ENCODE measurements at places on chromosomes 12 and 14.

DNA sequence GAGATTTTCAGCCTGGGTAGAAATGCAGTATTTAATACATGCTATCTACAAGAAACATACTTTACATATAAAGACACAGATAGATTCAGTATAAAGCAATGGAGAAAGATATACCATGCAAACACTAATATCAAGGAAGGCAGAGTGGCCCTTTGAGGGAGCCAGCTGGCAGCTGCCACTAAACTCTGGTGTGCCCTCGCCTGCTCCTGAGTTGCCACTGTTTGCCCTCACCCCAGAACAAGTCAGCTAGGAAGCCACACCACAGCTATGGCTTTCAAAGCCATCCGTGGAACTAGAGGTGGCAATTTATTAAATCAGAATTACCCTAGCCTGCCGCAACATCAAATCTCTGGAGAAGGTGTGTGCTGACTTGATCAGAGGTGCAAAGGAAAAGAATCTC lies 18.3 kb downstream of the PXN start:
- peak; percentile 17 for DNase-seq

GRCh38 chr12:106178562-106178961 lies 39.8 kb upstream of the NUAK1 start:
- no peak for DNase-seq

- DNase-seq: no peak
These were observed 7.0 kb downstream of the NIN start for GRCh38 chr14:50823762-50824636.

GRCh38 chr12:13962699-13963098 lies 18.7 kb downstream of the GRIN2B start:
- DNase-seq: no peak

GRCh38 chr14:104595911-104596450 lies 8.6 kb downstream of the TMEM179 start:
- DNase-seq: no peak

DNA sequence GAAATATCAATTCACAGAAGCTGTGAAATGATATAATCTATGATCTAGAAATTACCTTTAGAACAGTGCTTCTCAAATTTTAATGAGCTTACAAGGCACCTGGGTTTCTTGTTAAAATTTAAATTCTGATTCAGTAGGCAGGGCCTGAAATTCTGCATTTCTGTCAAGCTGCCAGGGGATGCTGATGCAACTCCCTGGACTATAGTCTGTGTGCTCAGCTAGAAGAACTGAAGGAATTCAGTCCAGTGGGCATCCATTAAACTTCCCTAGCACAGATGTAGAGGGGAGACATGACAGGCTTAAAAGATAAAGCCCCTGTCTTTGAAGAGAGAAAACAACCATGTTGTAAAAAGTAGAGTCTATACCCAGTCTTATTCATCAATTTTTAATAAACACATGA lies 441.8 kb downstream of the TMTC2 start:
- no peak for DNase-seq

DNA sequence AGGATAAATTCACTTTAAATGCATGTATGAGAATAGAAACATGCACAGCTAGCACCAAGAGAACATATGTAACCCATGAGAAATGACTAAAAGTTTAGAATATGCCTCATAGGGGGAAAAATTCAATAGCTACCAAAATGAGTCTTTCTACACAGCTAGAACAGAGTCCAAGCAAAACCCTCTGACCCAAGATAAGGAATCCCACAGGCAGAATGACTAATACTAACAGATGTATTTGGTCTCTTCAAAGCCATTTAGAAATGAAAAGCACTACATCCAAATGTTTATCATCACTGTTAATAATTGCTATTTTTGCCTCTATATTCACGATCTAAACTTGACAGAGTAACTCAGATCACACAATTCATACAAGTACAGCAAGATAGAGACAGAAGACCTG lies 44.0 kb downstream of the KICS2 start:
- peak; percentile 53 for DNase-seq

DNA sequence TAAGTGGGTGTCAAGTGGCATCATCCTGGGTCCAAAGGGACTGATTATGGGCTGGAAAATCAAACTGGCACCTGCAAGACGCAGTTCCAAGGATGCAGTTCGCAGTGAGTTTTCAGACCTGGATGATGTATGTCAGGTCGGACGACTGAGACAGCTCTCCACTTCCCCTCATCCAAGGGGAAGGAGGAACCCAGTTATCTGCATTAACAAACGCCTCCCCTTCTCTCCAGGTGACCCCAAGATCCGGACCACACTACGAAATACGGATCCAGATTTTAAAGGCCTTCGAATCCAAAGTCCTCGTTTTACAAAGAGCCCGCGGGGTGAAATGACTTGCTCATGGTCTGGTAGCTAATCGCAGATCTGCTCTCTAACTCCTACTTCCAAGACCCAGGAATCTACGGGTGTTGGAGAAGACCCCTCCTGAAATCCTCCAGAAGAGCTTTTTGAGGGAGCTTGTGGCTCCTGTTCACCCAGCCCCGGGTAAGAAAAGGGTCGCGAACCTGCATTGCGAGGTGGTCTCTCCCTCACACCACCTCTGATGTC lies 460 bp upstream of the SYNE2 start:
- DNase-seq: no peak

- peak; percentile 34 for DNase-seq
These were observed 20.9 kb upstream of the CNIH1 start for GRCh38 chr14:54462048-54462447.

GRCh38 chr12:57046086-57046791 lies 3.7 kb downstream of the MYO1A start:
- DNase-seq: no peak

DNA sequence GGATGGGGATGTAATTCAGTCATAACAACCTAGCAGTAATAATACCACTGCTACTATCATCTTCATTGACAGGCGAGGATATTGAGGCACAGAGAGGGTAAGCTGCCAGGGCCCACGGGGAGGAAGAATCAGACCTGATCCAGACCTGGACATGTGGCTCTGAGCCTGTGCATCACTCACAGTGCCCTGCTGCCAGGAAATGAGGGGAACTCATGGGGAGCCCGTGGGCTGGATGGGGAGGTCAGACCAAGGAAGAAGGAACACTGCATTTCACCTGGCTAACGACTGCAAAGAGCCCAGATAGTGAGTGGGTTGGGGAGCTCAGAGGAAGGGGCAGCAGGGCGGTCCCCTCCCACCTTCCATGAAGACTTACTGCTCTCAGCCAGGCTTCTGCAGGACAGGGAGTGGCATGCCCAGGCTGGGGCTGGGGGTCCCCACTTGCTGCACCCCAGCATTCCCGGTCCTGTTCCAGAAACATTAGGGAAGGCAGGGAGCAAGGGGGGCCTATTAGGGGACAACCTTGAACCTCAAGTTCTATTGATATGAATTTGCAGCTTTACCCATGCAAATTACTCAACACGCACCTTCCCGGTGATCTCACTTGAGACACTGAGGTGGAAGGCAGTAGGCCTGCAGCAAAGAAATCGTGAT lies 37.7 kb downstream of the CALM1 start:
- DNase-seq: no peak

- no peak for DNase-seq
These were observed 19.0 kb upstream of the HNF1A start for GRCh38 chr12:120959111-120959878.

GRCh38 chr14:23520899-23521533 lies 30.5 kb downstream of the ZFHX2 start:
- no peak for DNase-seq

DNA sequence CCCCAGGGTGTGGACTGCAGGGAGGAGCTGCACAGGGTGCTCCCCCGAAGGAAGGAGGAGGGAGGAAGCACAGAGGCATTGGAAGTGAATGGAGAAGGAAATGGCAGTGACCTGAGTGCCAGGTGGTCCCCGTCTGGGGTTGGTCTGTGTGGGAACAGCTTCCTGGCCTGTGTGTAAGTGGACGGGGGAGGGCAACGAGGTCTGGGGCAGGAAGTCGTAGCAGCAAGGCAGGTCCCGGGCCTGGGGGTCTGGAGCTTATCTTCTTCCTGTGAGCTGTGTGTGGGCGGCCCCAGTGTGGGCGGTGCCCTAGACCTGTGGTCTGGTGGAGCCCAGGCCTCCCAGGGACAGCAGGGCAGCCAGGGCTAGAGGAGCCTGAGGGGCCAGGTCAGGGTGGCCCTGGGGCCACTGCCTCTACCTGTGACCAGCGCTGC lies 382.1 kb downstream of the TMEM121 start:
- no peak for DNase-seq

- DNase-seq: no peak
These were observed 4.2 kb downstream of the ARHGAP9 start for GRCh38 chr12:57475271-57476161.

- DNase-seq: no peak
These were observed 2.6 kb upstream of the EVL start for GRCh38 chr14:100062590-100062989.

- DNase-seq: no peak
These were observed 433.9 kb downstream of the PCNX1 start for GRCh38 chr14:71341156-71341555.

- no peak for DNase-seq
These were observed at the start of gene KCNJ8 for GRCh38 chr12:21774358-21775132. Gene KCNJ8, minus strand, starts transcription at chr12:21774706. Its CDS starts 1,090 bp downstream, at chr12:21773616.

- DNase-seq: no peak
These were observed 88.6 kb downstream of the SEC23A start for GRCh38 chr14:39014460-39014859.

DNA sequence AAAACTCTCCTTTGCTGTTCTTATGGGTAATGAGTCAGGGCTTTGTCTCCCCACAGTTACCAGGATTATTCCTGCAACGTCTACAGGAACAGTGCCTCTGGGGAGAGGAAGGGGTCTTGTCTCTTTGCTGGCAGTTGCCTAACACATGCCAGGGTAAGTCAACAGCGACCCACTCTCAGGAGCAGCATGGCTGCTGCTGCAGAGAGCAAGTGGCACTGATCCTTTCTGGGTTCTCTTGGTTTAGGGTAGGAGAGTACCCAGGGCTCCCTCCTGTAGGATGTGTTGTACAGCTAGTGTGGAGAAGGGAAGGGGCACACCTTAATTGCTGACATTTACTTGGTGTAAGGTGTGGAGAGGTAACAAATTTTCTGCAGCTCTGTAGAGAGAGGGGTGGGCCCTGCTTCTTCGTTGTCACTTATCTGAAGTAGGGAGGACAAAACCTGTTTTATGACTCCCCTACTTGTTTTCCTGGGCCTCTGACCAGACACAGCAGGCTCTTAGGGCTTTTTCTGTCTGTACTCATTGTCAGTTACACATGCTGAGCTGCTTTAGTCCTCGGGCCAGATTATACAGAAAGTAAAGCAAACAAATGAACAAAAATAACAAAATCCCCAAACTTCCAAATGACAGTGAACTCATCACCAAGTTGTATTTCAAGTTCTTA lies 168.2 kb downstream of the ACSS3 start:
- DNase-seq: no peak

- no peak for DNase-seq
These were observed 135.6 kb upstream of the PRMT8 start for GRCh38 chr12:3355378-3355900.

- DNase-seq: no peak
These were observed 54.8 kb upstream of the PTHLH start for GRCh38 chr12:28027328-28027727.

DNA sequence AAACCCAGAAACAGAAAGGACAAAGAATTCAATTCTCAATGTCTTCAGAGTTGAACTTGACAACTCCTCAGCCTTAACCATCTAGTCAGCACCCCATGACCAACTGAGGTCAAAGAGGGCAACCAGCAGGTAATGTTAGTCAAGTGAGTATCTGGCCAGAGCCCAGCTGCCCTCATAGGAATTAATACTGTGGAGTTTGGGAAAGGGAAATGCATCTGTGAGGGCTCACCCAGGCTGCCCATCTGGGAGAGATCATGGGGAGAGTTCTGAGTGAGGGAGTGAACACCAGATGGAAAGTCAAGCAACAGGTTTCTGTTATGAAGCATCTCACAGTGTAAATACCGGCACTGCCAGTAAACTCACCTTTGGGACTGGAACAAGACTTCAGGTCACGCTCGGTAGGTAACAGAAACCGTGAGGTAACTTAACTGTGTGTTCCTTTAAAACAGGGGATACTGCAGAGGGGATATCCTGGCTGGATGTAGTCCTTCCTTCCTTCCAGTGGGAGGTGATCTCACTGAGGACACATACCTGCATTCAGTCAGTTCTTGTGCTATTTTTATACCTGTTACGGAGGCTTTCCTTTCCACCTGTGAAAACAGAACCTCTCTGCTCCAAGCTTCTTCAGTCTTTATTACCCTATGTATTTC lies 94.4 kb downstream of the DAD1 start:
- DNase-seq: no peak

- no peak for DNase-seq
These were observed 6.8 kb upstream of the OTUB2 start for GRCh38 chr14:94019329-94019728.

- no peak for DNase-seq
These were observed 38.2 kb downstream of the ZFC3H1 start for GRCh38 chr12:71625476-71625875.

DNA sequence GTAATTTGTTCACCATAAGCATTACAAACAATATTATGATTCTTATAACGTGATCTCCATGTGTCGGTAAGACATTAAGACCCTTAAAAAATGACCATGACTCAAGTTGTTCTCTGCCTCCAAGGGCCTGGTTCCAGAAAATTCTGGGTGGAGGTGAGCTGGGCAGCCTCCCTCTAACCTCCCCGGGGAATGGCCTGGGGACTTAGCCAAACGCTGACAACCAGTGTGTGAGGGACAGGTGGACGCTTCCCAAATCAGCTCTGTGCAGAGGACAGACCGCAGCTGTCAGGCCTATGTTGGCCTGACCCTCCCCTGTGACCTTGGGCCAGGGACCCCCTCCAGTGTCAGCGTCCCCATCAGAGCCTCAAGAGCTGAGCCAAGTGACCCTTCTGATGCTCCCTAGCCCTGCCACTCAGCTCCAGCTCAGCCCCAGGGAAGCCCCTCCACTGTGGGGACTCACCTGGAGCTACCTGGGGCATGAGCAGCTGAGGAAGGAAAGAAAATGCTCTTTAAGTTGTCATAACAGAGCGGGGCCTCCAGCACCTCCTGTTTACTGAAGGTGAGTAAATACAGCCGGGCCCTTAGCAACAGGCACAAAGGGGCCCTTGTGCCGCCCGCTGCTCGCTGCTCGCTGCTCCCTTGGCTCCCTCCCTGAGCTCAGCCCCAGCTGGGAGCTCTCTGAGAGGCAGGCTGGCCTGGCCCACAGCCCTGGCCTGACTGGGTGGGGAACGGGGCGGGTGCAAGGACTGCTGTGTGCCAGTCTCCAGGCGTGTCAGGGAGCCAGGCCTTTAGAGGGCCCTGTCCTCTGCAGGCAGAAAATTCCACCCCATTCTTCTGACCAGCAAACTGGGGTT lies 116.6 kb downstream of the CALM1 start:
- no peak for DNase-seq

DNA sequence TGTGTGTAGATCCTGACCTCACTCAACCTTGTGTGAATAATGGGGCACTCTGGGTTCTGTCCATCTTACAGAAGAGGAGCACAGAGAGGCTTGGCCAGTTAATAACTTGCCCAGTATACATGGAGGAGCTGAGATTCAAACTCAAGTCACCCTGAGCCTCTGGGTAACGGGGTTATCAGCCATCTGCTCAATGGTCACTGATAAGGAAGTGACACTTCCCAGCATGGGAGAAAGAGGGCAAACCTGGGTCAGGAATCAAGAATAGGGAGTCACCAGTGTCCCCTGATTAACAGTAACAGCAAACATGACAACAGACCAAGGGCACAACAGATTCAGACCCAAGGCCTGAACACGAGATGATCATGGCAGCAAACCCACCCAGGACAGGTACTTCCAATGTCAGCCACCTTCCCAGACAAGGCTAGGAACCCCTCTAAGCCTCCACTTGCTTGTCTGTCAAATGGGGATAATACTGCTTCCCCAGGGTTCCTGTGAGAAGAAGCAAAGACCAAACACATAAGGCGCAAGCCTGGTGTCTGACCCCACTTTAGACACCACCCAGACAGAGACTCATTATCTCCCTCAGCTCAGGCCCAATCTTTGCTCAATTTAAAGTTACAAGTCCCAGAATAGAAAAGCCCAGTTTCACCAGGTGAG lies 3.6 kb downstream of the CCDC85C start:
- DNase-seq: no peak
